MG63 (cell line): ENCODE measurements at places on chromosomes 5 and 9. TPM values are rescaled to one million over a fixed set of nuclear protein-coding genes. Genes with fewer than 3 reads are reported as not detected.

Gene POLR3G
- total RNA-seq, result 23.9 and 49.6 TPM in 2 replicates

GRCh38 chr9:117278020-117278419, 136.8 kb downstream of the ASTN2 start:
- no peak for DNase-seq

Gene SETD9
- total RNA-seq, result 16.0 and 22.5 TPM in 2 replicates

DNA sequence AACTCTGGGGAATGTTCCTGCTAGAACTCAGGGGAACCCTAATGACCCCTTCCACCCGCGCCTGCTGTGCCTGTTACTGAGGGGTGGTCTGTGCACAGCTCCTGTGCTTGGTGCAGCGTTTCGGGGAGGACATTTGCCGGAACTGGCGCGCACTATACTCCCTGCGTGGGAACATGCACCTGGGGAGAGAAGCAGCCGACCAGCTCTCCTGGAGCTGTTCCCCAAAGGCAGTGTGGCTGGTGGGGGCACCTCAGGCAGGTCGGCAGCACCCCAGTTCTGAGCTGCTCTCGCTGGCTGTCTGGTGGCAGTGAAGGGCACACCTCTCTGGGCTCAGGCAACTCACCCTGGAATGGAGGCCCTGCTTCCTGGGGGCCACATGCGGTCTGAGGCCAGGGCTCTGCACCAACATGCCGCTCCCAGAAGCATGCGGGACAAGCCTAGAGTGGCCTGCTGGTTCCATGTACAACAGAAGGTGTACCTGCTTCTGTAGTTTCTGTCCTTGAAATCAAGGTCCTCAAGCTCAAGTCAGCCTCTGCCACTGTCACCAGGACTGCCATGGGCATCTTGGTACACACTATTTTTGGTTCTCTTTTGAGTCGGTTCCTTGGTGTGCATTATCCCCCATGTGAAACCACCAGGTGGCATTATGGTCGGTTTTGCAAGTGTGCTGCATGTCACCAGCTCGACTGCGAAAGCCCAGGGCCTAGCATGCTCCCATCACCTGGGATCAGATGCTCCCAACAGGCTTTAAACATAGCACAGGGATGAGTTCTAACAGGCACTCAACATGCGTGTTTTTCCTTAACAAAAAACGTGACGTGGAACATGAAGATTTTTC, 7.8 kb upstream of the MRNIP start:
- DNase-seq, result no peak

- DNase-seq, result no peak
Measured at GRCh38 chr5:362189-362588, 40.7 kb downstream of the AHRR start.

Gene PCDH1
- total RNA-seq, result 3.8 and 12.8 TPM in 2 replicates

GRCh38 chr5:14349029-14349428, 205.9 kb downstream of the TRIO start:
- no peak for DNase-seq

DNA sequence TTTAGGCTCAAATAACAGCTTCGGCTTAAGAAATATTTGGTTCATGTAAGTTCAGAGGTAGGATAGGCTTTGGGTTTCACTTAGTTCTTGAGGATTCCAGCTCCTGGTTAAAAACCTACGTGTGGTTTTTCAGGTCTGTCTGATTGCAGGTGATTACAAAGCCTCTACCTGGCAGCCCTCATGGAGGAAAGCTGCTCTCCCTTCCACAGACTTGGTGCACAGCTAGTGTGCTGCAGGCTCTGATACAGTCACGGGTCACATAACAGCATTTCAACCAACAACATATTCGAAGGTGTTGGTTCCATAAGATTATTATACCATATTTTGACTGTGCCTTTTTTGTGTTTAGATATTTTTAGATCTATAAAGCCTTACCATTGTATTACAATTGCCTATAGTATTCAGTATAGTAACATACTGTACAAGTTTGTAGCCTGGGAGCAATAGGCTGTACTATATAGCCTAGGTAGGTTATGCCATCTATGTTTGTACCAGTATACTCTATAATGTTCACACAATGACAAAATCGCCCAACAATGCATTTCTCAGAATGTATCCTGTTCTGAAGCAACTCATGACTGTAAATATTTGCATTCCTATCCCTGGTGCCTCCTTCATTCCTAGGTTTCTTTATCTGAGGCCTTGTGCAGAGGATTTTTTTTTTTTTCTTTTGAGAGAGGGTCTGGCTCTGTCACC, 8.0 kb upstream of the DCP2 start:
- no peak for DNase-seq

- DNase-seq, result peak; percentile 11
Measured at GRCh38 chr9:82606492-82607382, 456.2 kb downstream of the RASEF start.

DNA sequence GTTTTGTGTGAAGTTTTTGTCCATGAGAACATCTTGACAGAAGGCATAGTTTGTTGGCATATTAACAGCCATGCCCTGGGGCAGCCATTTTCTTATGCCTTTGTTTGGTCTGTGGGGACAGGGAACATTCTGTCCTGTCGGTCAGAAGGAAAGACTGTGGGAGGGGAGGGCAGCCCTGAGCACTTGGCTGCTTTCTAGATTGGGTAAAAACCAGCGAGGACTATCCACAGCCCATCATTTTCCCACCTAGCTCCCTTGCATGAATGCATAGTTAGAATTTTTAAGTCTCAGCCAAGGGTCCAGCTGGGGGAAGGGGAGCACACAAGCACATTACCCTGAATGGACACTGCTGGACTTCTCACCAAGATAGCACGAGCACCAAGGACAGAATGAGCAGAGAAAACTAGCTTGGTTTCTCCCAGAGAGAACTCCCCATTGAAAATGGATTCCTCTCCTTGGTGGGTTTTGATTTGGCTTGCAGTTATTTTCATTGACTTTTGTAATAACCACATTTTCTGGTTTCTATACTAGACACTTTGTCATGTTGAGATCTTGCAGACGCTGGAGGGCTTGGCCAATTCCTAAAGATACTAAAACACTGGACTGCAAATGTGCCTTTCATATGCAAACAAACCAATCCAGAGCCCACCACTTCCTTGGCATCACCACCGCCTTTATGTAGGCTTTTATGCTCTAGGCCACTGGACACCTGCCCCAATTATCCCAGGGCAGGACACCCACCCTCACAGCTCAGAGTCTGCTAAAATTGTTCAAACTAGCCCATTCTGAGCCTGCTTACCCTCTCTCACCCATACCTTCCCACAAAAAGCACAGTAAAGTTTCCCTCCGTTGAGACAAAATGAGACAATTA, 129.9 kb downstream of the BOD1 start:
- no peak for DNase-seq

GRCh38 chr5:179321206-179321987, 23.9 kb downstream of the ADAMTS2 start:
- DNase-seq, result no peak

DNA sequence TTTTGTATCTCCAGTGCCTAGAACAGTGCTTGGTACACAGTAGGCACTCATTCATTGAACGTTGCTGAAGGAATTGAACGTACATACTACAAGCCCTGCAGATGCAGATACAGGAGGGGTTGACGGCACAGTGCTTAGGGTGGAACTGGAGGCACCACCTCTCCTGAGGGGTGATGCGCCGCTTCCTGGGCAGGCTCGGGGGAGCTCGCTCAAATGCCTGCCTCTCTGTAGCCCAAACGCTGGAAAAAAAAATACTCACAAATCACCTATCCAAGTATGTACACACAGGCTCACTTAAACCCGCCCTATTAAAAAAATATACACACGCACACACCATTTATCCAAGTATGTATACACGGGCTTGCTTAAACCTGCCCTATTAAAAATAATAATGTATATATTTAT, 536 bp upstream of the COMMD10 start:
- peak; percentile 23 for DNase-seq

DNA sequence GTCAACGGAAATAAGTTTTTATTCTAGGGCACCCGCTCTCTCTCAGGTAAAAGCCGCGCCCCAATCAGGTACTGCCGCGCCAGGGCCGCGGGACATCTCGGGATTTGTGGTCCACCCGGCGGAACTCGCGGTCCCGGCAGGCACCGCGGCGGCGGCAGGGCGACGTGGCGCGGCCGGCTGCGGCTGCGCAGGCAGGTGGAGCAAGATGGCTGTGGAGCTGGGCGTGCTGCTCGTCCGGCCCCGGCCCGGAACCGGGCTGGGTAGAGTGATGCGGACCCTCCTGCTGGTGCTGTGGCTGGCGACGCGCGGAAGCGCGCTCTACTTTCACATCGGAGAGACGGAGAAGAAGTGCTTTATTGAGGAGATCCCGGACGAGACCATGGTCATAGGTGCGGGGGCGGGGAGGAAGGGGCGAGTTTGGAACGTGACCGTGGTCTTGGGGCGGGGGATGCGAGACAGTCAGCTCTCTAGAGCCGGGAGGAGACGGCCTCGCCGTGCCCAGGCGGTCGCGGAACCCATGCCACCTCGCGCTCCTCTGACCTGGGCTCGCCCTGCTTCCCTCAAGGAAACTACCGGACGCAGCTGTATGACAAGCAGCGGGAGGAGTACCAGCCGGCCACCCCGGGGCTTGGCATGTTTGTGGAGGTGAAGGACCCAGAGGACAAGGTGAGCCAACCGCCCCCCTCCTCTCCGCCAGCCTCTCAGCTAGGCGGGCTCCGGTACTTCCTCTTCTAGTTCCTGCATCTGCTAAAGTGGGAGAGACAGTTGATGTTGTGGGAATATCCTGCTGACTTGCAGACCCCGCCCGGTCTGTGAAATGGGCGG, at the start of gene TMED9:
Gene TMED9 (plus strand): TSS at position 194 of the 825 bp plus-strand sequence. CDS start 12 bp downstream, at position 206.
- DNase-seq, result peak; percentile 90

DNA sequence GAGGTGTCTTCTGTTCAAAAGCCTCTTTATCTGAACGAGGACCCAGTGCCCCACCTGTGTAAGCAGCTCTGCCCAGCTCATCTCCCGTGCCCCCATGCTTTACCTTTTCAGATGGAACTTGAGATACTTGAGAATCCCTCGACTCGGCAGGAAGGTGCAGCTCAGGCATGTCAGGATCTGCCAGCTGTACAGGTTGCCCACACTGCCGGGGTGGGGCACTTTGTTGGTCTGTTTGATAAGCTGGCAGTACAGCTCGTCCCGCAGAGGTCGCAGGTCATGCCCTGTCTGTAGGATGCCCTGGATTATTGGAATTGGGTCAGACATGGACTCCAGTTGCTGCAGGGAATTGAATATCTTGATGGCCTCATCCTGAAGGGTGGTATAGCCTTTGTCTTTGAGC, 58.0 kb upstream of the RETREG1 start:
- DNase-seq, result no peak

Gene COL27A1
- total RNA-seq, result 1.1 and 1.3 TPM in 2 replicates

- DNase-seq, result no peak
Measured at GRCh38 chr9:94557376-94557775, 2.5 kb downstream of the PCAT7 start.

DNA sequence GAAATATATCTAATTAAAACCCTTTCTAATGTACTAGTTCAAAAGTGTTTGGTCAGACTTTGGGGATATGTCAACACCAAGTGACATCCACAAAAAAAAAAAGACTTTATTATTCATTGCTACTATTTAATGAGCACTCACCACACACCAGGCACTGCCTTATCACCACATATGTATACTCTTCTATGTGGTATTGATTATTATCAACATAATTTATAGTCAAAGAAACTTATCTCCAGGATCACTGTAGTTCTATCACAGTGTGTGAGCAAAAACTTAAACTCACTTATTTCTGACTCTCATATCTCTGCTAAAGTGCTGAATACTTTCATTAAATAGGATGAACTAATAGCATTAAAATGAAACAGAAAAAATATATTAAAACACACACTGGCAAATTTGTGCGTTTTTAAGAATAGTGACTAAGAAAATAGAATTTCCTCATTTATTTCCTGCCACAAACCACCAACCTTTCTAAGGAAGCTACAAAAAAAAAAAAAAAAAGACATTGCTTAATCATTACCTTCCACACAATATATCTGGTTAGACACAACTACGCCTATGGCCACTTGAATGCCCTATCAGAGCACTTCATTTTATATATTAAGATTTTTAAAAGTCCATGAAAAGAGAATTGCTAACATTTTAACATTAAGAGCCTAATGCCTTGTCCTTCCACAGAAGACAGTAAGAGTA, 12.8 kb downstream of the SLCO4C1 start:
- no peak for DNase-seq

- DNase-seq, result no peak
Measured at GRCh38 chr5:113660706-113661250, 147.3 kb downstream of the YTHDC2 start.

DNA sequence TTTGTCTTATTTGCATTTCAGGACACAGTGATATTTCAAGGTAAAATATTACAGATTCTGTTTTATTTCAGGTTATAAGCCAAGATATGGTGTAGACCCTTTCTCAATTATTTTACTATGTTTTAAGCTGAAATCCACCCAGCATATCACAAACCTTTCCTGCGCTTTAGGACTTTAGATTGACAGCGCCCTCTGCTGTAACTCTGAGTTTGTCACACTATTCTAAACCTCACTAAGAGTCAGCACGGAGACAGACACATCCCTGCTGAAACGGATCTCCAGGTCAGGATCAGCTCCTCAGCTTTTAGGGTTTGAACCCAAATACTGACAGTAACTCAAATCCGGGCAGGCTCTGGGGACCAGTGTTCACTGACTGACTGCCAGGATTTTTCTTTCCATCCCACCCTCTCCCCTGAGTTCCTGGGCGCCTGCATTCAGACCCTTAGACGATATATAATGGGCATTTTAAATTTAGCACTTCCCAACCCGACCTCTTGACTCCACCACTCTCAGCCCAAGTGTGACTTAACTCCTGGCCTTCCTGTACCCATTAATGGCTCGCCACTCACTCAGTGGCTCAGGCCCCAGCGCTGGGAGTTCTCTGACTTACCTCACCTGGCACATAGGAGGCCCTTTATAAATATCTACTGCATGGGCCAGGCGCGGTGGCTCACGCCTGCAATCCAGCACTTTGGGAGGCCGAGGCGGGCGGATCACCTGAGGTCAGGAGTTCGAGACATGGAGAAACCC, 33.5 kb downstream of the TLX3 start:
- DNase-seq, result peak; percentile 26

DNA sequence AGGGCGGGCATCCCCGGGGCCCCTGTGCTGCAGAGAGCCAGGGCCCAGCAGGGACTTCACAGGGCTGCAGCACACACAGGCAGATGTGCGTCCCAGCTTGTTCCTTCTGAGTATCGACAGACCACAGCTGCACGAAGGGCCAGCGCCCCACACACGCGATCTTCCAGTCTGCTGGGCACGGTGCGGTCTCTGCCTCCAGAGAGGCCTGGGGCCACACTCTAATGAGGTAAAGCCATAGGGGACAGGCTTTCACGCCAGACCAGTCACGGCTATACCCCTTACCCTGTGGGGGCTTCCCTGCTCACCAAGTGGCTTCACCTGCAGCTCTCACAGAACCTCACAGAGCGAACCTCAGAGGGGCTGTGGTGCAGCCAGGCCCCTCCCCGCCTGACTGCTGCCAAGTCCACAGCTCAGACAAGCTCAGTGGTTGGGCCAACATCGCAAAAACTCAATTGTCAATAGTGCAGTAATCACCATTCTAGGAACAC, 82.2 kb downstream of the SHB start:
- DNase-seq, result no peak

GRCh38 chr9:33408087-33408486, 5.7 kb upstream of the AQP7 start:
- no peak for DNase-seq
